ENCODE measurements at places on chromosomes 12 and 14.
A peak's percentile ranks its signal among the peaks of the same experiment; 100 is the strongest.

DNA sequence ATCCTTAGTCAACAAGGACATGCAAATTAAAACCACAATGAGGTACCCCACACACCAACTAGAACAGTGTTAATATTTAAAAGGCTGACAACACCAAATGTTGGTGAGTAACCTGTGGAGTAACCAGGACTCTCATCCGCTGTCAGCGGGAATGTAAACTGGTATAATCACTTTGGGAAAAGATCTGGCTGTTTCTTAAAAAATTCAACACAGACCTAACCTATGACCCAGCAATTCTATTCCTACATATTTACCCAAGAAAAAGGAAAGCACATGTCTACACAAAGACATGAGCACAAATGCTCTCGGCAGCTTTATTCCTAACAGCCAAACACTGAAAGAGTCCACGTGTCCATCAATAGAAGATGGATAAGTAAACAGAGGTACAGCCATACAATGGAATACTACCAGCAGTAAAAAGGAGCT lies 26.6 kb downstream of the NRDE2 start:
- no peak for DNase-seq

DNA sequence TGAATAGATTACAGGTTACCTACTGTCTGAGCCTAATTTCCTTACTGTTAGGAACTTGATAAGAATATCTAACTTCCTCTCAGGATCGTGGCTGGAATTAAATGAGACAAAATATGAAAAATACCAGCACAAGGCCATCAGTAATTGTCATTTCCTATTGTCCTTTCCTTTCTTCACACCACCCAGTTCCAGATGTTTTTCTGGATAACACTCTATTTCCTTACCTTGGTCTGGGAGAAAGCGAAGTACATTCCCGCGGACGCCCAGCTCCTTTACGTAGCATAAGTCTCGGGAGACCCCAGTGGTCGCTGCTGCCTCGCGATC lies 376 bp downstream of the GDF3 start:
- DNase-seq: no peak

GRCh38 chr12:84165998-84166571 lies 746.5 kb downstream of the SLC6A15 start:
- no peak for DNase-seq

GRCh38 chr12:79514730-79515529 lies 175.8 kb downstream of the PAWR start:
- DNase-seq: peak; percentile 6

GRCh38 chr12:64825143-64826021 lies 935 bp downstream of the TBC1D30 start:
- no peak for DNase-seq

GRCh38 chr12:92470608-92471021 lies 232.2 kb upstream of the PLEKHG7 start:
- DNase-seq: no peak

DNA sequence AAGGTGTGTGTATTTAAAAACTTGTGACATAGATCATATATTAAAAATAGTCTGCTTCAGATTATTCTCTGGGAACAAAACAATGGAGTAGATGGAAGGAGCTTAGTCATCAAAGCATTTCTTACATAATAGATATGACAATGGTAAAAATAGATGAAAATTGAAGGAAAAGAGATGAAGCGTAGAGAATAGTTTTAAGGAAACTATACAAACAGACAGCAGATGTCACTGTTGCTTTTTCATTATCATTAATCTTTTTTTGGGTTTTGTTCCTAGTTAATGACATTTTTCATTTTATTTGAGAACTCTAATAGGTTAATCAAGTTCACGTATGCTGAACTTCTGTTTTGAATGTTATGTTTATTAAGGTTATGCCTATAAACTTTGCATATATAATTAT lies 149.2 kb upstream of the FBXO33 start:
- no peak for DNase-seq

- DNase-seq: no peak
Observed at GRCh38 chr12:92546635-92547348, 156.0 kb upstream of the PLEKHG7 start.

DNA sequence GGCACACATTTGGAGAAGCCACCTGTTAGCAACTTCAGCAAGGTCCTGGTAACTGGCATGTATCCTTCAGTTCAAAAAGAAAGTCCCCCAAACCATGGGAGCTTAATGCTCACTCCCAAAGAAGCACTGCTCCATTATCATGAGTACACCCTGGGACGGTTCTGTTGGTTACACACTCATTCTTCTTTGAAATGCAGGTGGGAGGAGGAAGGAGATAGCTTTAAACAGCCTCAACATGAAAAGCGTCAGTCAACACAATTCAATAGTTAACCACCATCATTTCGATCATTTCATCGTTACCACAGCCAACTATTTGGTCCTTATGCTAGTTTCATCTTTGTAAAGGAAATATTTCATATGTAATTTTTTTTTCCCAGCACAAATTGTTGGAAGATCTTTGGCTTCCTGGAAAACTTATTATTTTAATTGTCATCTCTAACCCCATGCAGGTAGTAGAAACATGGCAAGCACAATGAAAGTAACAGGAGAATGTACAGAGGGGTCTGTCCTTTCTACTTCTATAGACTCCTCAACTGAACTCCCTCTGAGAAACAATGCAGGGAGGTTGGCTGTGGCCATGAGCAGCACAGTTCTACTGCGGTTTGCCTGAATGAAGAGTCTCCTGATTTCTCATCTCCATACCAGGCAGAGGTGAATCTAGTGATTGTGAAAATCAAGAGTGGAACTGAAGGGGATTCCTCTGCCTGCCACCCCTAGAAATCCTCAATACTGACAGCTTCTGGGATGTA lies 196.4 kb upstream of the FOXN3 start:
- DNase-seq: no peak

- no peak for DNase-seq
Observed at GRCh38 chr12:131732-132495, 65.3 kb downstream of the IQSEC3 start.

- no peak for DNase-seq
Observed at GRCh38 chr14:79179985-79180384, 1009.8 kb downstream of the NRXN3 start.

GRCh38 chr12:6620137-6620884 lies 13.1 kb upstream of the CHD4 start:
- DNase-seq: no peak
